ENCODE measurements at places on chromosomes 11 and 22.

DNA sequence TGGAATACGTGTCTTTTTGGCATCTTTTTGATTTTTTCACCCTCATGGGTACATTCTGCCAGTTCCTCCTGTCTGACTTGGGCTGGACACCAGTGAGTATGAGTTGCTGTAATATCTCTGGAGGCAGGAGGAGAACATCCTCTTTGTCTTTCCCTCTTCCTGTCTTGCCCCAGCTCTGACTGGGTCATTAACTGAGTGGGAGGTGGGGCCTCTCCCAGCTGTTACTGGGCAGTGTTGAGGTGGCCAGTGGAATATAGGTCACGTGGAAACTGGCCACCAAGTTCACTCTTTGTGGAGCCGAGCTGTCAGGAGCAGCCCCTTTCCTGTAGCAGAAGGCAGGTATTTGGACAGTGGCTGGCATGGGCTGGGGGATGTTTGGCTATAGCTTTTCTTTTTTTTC, 2.2 kb downstream of the GLB1L2 start:
- DNase-seq: no peak

DNA sequence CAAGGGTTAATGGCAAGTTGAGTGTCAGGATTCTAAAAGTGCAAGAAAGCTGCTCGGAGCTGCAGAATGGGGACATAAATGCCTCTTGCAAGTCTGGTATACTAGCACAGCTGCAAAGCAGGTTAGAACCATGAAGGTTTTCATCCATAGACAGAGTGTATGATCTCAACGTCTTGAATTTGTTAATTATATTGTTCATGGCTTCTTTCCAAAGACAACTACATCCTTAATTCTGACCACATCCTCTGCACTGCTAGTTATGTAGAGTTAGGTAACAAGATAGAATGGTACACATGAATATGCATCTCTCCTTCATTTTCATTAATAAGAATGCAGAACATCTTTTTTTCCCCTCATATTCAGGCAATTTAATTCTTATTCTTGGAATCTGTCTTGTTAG, 34.2 kb downstream of the EXPH5 start:
- no peak for DNase-seq

GRCh38 chr11:32307471-32307870, 127.9 kb downstream of the WT1 start:
- no peak for DNase-seq

- no peak for DNase-seq
Measured at GRCh38 chr22:41656556-41656955, 32.1 kb downstream of the SNU13 start.

GRCh38 chr11:68053117-68053516, 14.3 kb downstream of the TCIRG1 start:
- DNase-seq: no peak

DNA sequence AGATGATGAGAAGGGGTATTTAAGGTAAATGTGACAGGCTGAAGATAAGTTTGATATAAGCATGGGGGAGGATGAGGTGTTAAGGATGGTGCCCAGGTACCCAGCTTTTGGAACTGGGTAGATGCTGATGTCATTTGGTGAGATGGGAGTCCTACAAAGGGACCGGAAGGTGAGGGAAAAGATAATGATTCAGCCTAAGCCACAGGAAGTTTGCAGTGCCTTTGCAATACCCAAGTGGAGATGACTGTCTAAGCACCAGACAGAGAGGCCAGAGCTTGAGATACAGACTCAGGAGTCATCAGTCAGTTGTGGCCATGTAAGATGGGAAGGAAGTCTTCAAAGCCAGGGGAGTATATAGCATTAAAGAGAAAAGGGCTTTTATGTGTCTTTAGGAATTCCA, 30.0 kb upstream of the SMCO4 start:
- DNase-seq: no peak

DNA sequence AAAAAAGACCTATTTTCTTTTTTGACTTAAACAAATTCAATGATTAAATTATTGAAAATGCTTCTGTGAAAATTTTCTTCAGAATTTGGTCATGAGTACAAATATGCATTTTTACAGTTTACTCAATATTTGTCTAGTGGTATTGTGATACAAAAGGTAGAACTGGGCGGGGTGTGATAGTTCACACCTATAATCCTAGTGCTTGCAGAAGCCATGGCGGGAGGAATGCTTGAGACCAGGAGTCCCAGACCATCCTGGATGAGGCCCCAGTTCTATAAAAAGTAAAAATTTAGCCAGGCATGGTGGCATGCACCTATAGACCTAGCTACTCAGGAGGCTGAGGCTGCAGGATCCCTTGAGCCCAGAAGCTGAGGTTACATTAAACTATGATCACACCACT, 90.6 kb downstream of the ARHGAP42 start:
- no peak for DNase-seq

DNA sequence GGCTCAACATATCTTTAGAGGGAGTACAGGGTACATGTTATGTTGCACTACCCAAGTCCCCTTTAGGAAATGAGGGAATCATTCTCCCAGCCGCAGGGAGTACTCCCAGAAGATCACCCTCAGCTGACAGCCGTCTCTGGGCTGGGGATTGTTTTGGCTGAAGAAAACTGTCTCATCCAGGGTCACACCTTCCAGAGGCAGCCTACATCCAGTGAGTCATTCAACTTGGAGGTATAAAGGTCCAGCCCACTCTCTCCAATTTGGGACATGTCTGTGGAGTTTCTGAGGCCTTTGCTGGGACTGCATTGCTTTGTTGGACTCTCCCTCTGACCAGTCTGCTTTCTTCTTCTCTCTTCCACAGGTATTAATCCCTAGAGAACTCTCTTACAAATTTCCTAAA, 42.1 kb downstream of the RASSF10 start:
- no peak for DNase-seq

Data from stimulated activated CD4-positive, alpha-beta T cell treated with anti-CD3 and anti-CD28 coated beads, Interleukin-12 subunit alpha, Interleukin-12 subunit beta, amount 100 ng/mL, for 4 hours (primary cell).